ENCODE measurements at places on chromosomes 6 and 20. TPM values are rescaled to one million over a fixed set of nuclear protein-coding genes. Genes with fewer than 3 reads are reported as not detected.

Gene COL9A3
- 0.43 TPM for total RNA-seq

Gene THBS2
- 169 TPM for total RNA-seq

Gene BHLHE23
- not detected for total RNA-seq

Gene MYO6
- 11.0 TPM for total RNA-seq

Gene VARS2
- 24.8 TPM for total RNA-seq

Gene ARG1
- not detected for total RNA-seq

Gene CALHM4
- not detected for total RNA-seq

Measured in placental pericyte (primary cell).